ENCODE measurements at places on chromosomes 7 and 10. TPM values are rescaled to one million over a fixed set of nuclear protein-coding genes. Genes with fewer than 3 reads are reported as not detected.

SP4 gene
- 5.9 TPM for total RNA-seq

DNA sequence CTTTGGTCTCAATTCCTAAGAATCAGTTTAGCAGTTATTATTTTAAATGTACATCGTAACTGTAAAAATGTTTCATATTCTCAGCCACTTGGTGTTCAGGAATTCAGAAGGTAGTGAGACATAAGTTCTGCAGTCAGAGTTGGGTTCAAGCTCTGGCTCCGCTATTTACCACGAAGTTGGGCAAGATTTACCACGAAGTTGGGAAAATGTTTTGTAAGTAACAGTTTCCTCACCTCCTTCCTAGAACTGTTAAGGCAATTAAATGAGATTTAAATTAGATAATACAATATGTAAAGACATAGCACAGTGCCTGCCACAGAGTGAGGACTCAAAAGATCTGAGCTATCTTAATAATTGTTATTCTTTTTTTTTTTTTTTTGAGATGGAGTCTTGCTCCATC lies 16.3 kb upstream of the ABLIM1 start:
- no peak overlapping the region for H3K27ac ChIP-seq
- no peak for DNase-seq
- H3K4me1 ChIP-seq, result peaks cover 12% of the 10 kb centered on the region
- H3K36me3 ChIP-seq, result peaks cover 4% of the 10 kb centered on the region

- H3K36me3 ChIP-seq, result peaks cover 4% of the 10 kb centered on the region
- no peaks in the 10 kb centered on the region for H3K27me3 ChIP-seq
- H3K4me3 ChIP-seq, result no peak overlapping the region
- no peak for DNase-seq
Observed at GRCh38 chr7:4661871-4662270, 20.2 kb upstream of the FOXK1 start.

C7orf33 gene
- not detected for total RNA-seq

DNA sequence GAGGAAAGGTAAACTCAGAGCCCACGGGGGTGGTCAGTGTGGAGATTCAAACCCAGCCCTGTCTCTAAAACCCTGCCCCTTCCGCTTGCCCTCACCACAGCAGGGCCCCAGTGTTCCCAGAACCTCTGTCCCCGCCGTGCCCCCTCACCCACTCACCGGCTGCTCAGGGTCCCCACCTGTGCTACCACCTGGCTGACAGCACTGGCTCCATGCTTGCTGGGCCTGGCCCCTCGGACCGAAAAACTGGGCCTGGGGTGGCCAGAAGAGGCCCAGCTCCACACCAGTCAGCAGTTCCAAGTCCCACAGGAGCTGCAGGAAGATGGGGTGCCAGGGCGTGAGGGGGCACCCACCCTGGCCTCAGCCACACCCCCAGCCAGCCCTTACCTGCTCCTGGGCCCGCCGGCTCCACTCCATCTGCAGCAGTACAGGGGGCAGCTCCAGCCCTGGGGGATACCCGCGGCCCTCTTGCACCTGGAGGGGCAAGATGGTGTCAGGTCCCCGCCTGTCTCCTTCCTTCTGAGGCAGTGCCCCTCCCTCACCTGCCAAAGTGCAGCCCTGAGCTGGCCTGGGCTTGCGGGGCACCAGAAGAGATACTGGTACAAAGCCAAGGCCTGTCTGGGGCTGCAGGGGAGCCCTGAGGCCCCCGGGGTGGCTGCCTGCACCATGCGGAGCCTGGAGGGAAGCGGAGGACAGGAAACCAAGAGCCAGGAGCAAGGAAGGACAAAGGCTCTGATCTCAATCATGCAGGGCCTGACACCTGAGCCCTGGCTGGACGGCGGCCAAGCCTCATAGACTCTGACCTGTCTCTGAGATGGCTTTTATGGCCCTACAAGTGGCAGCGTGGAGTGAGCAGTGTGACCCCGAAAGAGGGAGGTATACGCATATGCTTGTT lies 11.7 kb downstream of the ATP6V1F start:
- H3K4me3 ChIP-seq, result no peak overlapping the region
- no peak for DNase-seq
- no peak overlapping the region for H3K27ac ChIP-seq
- no peaks in the 10 kb centered on the region for H3K36me3 ChIP-seq

DNA sequence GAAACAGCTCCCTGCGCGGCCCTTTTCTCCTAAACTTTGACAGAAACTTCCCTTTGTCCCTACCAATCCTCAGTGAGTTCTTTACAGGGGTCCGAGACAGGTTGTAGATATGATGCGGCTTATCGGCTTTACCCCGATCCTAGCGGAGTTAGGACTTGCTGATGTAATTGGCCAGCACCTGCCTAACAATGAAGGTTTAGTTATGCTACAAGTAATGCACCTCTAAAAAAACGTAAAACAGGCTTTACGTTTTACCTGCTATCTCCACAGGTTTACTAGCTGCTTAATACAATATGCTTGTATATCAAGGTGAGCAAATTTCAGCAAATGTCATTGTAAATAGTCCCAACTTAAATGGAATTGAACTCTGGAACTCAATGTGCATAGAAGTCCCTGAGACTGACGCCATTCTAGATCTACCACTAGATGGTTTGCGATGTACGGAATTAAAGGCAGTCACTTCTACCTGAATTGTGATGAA lies 697 bp upstream of the SNX13 start:
- no peak for DNase-seq
- peaks cover 26% of the 10 kb centered on the region for H3K4me1 ChIP-seq
- no peaks in the 10 kb centered on the region for H3K36me3 ChIP-seq
- H3K27me3 ChIP-seq, result no peaks in the 10 kb centered on the region
- H3K4me3 ChIP-seq, result peak overlapping the region; percentile 99

- no peaks in the 10 kb centered on the region for H3K27me3 ChIP-seq
- H3K36me3 ChIP-seq, result no peaks in the 10 kb centered on the region
- H3K4me3 ChIP-seq, result no peak overlapping the region
- DNase-seq, result no peak
Observed at GRCh38 chr10:128047991-128048818, 78.0 kb downstream of the MKI67 start.

UTF1 gene
- not detected for total RNA-seq

GRCh38 chr7:4233146-4233545 lies 448.9 kb upstream of the FOXK1 start:
- H3K36me3 ChIP-seq, result no peaks in the 10 kb centered on the region
- H3K4me3 ChIP-seq, result no peak overlapping the region
- no peaks in the 10 kb centered on the region for H3K4me1 ChIP-seq
- H3K27ac ChIP-seq, result no peak overlapping the region
- H3K27me3 ChIP-seq, result peaks cover 4% of the 10 kb centered on the region
- DNase-seq, result no peak

OR2A42 gene
- not detected for total RNA-seq

DNA sequence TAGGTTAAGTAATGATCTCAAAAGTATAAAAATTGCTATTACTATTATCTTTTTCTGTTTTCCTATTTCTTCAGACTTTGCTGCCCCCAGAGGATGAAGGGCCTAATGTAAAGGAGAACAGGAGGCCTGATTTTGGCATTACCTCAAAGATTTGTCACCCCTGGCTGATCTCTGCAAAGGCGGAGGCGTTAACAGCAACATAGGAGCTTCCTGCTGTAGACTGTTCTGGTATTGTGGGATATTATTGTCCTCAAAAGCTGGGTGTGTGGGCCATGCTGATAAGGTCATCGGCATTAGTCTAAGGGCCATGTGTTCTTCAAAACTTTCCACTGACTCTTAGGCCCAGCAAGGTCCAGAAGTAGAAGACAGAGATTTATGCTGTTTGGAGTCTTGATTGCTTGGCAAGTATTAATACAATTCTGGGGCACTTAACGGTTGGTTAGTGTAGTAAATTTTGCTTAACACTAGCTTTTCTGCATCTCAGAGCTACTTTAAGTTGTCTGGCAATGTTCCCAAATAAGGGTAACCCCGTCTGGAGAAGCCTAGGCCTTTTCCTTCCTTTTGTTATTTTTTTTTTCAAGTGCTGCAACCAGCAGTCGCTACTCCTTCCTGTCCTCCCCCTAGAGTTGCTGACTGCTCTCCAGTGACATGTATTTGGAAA lies 14.0 kb upstream of the ENTPD1 start:
- no peaks in the 10 kb centered on the region for H3K36me3 ChIP-seq
- no peak for DNase-seq
- H3K27ac ChIP-seq, result no peak overlapping the region
- peaks cover 9% of the 10 kb centered on the region for H3K4me1 ChIP-seq
- peaks cover 3% of the 10 kb centered on the region for H3K27me3 ChIP-seq
- no peak overlapping the region for H3K4me3 ChIP-seq

IGFBP1 gene
- total RNA-seq, result 3.1 TPM

DNA sequence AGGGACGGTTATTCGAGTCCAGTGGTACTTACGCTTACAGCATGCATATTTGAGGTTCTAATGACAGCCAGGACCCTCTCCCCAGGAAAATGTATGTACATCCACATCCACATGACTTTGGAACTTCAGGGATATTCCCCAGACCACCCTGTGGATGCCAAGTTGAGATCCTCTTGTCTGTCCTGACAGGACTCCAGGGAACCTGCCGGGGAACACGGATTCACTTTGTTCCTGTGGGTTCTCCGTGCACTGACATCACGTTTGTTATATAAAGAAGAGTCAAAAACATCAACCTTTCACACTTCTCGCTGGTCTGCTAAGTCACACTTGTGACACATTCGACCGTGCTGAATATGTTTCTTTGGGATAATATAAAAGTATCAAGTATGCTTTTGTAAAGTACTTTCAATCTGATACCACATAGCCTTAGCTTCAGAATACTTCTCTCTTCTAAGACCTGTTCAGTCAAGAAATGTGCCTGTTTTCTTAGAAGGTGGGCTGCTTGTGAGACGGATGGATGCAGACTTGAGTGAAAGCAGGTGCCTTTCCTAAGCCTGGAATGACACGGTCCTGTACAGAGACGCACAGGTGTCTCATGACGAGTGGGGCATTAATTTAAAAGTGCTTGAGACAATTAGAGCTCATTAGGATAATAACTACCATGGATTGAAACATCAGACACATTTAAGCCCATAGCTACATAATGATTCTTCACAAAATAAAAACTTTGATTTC lies 38.7 kb downstream of the CALML5 start:
- H3K27ac ChIP-seq, result no peak overlapping the region
- peak overlapping the region; percentile 14 for H3K4me3 ChIP-seq
- H3K27me3 ChIP-seq, result no peaks in the 10 kb centered on the region

GRCh38 chr7:74479961-74480829 lies 26.5 kb downstream of the GTF2IRD1 start:
- peak overlapping the region; percentile 77 for H3K4me3 ChIP-seq
- H3K27me3 ChIP-seq, result no peaks in the 10 kb centered on the region
- peak overlapping the region; percentile 94 for H3K27ac ChIP-seq
- no peaks in the 10 kb centered on the region for H3K36me3 ChIP-seq
- peaks cover 42% of the 10 kb centered on the region for H3K4me1 ChIP-seq

DNA sequence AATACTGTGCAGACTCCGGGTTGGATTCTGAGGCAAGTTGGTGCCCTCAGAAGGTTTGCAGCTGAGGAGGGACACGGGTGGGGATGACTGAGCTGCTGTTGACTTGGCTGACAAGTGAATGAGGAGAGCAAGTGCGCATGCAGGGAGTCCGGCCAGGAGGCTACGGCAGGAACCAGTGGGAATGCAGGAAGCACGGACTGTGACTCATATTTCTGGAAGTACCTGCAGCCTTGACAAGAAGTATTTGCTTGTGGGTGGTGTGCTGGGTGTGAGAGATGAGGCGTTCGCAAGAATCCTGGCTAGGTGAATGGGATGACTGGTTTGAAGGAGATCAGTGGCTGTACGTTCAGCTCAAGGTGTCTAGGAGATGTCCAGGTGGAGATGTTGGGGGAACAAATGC lies 30.8 kb upstream of the FXYD4 start:
- no peak overlapping the region for H3K4me3 ChIP-seq
- peaks cover 21% of the 10 kb centered on the region for H3K27me3 ChIP-seq
- H3K4me1 ChIP-seq, result peaks cover 5% of the 10 kb centered on the region
- H3K36me3 ChIP-seq, result no peaks in the 10 kb centered on the region
- H3K27ac ChIP-seq, result peak overlapping the region; percentile 28

- peaks cover 6% of the 10 kb centered on the region for H3K36me3 ChIP-seq
- no peaks in the 10 kb centered on the region for H3K4me1 ChIP-seq
- H3K27ac ChIP-seq, result no peak overlapping the region
- no peaks in the 10 kb centered on the region for H3K27me3 ChIP-seq
- DNase-seq, result no peak
Observed at GRCh38 chr10:73439055-73439454, 5.7 kb upstream of the MSS51 start.

DNA sequence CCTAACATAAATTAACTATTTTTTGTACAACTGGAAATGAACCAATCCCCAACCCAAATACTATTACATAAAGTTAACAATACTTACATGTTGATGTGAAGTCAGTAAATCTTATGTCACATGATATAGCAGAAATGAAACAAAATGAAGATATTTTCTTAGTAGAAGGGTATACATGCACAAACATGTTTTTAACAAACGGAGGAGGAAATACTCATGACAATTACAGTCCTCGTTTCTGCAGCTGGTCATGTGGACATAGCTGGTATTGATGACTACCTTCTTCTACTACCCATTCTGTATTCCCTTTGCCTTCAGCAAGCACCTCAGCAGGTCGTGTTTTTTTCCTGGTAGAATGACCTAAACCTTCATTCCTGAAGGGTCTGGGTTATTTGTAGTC lies 252.3 kb downstream of the HTR7 start:
- no peaks in the 10 kb centered on the region for H3K36me3 ChIP-seq
- H3K27ac ChIP-seq, result no peak overlapping the region
- H3K4me1 ChIP-seq, result no peaks in the 10 kb centered on the region
- no peak for DNase-seq

DNA sequence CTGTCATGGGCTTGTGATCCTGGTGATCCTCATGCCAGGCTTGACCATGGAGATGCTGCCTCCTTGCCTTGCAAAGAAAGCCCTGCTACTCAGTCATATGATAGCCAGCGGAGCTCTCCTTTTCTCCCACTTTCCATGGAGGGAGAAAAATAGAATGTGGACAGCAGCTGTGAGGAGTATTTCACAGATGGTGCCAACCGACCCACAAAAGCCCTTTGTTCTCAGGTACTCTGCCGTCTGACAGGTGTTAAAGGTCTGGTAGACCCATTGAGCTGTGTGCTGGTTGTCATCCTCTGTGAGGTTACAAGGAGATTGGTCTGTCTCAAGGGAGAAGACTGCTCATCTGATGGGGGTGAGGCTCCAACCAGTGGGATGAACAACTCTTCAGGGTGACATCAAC lies 29.5 kb upstream of the COBL start:
- H3K27ac ChIP-seq, result no peak overlapping the region
- DNase-seq, result no peak
- no peaks in the 10 kb centered on the region for H3K27me3 ChIP-seq
- H3K4me1 ChIP-seq, result peaks cover 13% of the 10 kb centered on the region
- H3K4me3 ChIP-seq, result no peak overlapping the region
- H3K36me3 ChIP-seq, result no peaks in the 10 kb centered on the region

DNA sequence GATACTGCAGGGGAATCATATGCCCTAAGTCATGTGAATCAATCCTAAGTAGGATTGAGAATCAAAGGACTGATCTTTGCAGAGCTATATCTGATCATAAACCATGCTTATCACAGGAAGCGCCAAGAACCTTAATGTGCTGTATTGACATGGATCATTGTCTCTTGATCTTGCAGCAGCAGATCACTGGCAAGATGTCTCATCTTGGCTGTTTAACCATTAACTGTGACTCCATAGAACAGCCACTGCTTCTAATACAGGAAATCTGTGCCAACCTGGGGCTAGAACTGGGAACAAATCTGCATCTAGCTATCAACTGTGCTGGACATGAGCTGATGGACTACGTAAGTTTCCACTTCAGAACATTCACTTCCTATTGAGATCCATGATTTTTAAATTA lies 21.6 kb downstream of the ENO4 start:
- no peaks in the 10 kb centered on the region for H3K27me3 ChIP-seq
- no peak for DNase-seq
- no peak overlapping the region for H3K4me3 ChIP-seq
- H3K27ac ChIP-seq, result no peak overlapping the region
- H3K4me1 ChIP-seq, result peaks cover 10% of the 10 kb centered on the region
- no peaks in the 10 kb centered on the region for H3K36me3 ChIP-seq

Data from type B pancreatic cell (in vitro differentiated cells).